Psoas muscle (tissue), 8 donors: ENCODE measurements at places on chromosomes 12 and 14.

GRCh38 chr12:32734952-32735351 is 20.7 kb downstream of the YARS2 start:
- DNase-seq, result no peak

DNA sequence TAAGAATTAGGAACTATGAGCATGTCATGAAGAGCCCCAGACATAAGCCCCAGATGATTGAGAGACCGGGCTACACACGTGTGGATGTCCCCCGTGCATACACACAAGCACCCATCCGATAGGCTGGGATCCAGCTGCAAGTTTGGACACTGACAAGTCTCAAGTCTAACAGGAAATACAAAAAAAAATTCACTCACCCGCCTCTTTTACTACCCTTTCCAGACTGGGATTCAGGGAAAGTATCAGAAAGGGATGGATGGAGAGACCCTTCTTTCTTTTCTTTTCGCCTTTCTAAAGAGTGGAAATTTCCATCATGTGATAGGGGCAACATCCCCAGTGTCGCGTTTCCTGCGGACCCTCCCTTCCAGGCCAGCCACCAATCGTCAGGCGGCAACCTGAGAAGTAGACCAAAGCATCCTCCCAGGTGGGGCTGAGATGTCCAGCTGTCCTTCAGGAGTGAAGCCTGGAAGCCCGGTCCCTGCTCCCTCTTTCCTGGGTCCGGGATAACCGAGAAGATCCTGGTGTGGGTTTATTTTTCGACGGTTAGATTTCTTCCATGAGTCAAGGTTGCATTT is 6.4 kb upstream of the SLC38A4 start:
- no peak for DNase-seq

- DNase-seq, result no peak
Measured at GRCh38 chr14:96962337-96962736, 165.2 kb downstream of the VRK1 start.

DNA sequence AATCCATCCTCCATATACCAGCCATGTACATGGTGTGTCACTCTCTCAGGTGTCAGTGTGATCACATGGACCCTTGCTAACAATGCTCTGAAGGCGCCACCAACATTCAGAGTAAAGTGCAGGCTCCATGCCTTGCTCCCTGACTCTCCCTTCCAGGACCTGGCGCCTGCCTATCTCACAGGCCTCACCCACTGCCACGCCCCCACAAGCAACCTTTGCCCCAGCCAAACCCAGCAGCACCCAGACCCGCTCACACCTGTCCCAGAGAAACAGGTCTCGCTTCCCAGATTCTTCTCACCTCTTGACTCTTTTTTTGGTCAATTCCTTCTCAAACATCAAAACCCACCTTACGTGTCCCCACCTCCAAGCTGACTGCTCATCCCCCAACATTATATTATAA is 52.3 kb downstream of the KCNK10 start:
- DNase-seq, result no peak

DNA sequence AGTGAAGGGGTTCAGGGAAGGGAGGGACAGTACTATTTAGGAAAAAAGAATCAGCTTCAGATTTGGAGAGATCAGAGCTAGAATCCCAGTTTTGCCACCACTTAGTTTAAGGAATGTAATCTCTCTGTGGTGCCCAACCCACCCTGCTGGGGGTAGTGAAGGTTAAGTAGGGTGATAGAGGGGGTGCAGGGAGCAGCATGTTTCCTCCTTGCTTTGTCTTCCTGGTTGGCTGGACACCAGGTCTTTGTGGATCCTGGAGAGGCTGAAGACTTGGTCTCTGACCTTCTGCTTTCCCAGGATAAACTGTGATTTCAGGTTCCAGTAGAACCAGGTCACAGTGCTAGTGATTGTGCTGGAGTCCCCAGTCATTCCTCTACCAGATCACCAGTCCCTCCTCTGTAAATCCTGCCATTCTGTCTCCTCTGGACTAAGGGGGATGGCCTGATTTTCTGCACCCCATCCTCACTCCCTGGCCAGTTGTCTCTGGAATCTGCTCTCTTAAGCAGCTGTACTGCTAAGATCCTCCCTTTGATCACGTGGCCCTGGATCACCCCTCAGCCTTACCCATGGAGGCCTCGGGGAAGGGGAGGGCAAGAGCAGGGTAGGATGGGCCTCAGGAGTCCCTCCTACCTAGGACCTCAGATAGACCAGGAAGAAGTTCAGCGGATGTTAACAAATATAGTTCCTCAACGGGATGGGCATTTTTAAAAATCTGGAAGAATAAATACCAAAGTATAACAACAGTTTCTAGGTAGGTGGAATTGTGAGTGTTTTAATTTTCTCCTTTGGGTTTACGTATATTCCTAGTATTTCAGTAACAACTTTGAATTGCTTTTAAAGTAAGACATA is 3.1 kb downstream of the MAP3K12 start:
- DNase-seq, result no peak

GRCh38 chr12:3207858-3208257 is 130.7 kb downstream of the TSPAN9 start:
- no peak for DNase-seq

GRCh38 chr12:89347325-89347829 is 4.9 kb downstream of the DUSP6 start:
- DNase-seq, result no peak

DNA sequence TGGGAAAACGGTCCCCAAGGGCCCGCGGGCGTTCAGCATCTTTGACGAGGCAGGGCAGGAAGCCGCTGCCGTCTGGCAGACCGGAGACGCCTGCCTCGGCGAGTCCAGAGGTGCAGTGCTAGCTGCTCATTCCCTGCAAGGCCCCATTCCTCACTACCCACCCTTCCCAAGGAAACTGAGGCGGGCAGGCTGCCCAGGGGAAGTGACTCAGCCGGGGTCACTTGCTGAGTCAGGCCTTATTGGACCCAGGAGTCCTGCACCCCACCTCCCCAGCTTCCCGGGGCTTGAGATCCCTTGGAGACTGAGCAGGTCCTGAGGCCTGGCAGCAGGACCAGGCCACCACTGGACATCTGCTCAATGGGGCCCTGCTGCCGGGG is 3.7 kb downstream of the SH2B3 start:
- no peak for DNase-seq

- DNase-seq, result peak; percentile 45
Measured at GRCh38 chr12:122834921-122835749, at the start of gene HIP1R. TSS of gene HIP1R (plus strand) at chr12:122835457. CDS start at chr12:122835551, 94 bp downstream.

GRCh38 chr12:41605545-41606305 is 417.6 kb downstream of the PDZRN4 start:
- no peak for DNase-seq

DNA sequence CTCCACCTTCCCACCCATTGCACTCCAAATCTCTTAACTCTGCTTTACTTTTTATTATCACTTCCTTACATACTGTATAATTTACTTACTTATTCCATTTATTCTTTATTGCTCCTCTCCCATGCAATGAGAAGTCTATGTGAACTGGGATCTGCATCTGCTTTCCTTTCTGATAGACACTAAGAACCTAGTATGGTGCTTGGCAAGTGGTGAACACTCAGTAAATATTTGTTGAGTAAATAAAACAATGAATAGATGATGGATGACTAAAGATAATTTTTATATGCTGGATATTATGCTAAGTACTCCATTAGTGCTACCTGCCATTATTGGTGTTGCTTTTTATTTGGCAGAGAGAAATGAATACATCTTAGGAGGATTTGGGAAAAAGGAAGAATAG is 151.0 kb downstream of the TPH2 start:
- no peak for DNase-seq

DNA sequence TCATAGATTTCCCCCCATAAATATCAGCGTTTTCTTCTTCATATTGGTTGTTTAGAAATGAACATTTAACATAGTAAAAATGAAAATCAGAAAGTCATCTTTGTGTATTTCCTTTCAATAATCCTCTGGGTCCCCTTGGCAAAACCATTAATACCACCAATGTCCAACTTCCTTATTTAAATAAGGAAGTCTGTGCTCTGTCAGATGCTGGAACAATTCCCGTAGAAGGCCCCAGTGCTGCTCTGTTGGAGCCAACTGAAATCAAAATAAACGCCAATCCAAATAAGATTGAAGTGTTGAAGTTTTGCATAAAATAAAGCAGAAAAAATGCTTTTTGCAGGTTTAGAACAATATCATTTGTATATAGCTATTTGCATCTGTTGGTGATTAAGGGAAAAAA is 93.1 kb downstream of the PPM1H start:
- DNase-seq, result no peak

GRCh38 chr12:43079476-43079875 is 472.5 kb downstream of the ADAMTS20 start:
- no peak for DNase-seq

DNA sequence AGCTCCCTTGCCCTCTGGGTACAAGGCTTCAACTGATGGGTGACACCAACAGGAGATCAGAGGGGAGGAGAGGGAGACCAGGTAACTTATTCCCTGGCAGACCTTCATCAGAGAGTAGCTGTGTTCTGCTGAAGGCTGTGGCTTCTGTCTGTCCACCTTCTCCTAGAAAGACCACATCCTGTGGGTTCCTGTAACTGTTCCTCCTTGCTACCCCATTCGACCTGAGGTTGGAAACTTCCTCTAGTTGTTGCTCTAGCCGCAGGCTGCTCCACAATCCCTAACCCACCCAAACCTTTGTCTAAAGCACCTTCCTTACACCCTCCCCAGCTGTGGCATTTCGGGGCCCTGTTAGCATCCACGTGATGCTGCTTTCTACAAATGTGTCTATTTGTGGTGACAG is 454.2 kb downstream of the DPF3 start:
- no peak for DNase-seq

DNA sequence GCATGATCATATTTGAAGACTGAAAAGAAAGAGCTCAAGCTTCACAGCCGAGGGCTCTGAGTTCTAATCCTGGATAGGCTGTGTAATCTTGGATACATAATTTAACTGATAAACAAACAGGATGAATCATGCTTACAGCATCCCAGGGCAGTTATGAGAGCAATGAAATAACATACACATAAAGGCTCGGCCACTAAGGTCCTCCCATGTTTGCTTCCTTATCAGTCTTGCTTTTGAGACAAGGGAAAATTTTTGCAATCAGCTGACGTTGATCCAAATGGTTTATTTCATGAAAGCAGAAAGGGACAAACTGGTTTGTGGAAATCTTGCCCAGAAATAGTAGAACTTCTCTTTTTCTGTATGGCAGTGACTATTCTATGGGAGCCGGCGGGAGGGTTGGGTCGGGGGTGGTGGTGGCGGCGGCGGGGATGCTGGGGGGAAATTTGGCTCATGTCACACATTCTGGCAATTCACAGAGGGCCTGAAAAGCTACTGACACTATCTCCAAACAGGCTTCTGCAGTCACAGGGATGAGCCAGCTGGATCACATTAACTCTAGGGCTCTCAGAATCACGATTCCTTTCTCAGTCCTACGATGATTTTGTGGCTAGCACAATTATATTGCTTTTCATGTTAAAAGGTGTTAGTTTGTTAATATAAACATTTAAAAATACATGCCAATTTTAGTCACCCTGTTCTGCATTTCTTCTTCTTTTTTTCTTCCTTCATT is 124.5 kb downstream of the SLC8A3 start:
- DNase-seq, result no peak

GRCh38 chr14:99628887-99629618 is 15.9 kb upstream of the HHIPL1 start:
- DNase-seq, result peak; percentile 87

GRCh38 chr14:58027904-58028303 is 124.1 kb downstream of the ARMH4 start:
- no peak for DNase-seq

DNA sequence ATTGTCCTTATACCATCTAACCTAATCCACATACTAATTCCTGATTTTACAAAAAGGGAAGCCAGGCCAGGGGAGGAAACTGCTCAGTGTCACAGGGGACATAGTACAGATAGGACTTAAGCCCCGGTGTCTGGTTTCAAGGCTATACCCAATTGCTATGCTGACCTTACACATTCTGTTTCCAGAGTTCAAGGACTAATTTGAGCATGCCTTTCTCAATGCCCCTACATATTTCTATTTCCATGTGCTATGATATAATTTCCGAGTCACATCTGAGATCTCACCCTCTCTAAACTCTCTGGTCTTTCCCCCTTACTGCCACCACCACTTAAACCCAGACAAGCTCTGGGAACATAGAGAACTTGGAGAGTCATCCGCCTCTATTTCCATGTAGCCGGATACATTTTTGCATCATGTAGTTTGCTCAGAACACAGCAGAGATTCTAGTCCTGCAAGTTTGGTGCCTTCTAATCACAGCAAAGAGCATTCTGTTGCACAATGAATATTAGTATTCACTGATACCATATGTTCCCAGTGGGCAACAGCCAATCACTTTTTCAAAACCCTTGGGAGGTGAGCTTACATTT is 34.2 kb downstream of the PPM1H start:
- no peak for DNase-seq

GRCh38 chr14:41449066-41449465 is 157.6 kb upstream of the LRFN5 start:
- no peak for DNase-seq

DNA sequence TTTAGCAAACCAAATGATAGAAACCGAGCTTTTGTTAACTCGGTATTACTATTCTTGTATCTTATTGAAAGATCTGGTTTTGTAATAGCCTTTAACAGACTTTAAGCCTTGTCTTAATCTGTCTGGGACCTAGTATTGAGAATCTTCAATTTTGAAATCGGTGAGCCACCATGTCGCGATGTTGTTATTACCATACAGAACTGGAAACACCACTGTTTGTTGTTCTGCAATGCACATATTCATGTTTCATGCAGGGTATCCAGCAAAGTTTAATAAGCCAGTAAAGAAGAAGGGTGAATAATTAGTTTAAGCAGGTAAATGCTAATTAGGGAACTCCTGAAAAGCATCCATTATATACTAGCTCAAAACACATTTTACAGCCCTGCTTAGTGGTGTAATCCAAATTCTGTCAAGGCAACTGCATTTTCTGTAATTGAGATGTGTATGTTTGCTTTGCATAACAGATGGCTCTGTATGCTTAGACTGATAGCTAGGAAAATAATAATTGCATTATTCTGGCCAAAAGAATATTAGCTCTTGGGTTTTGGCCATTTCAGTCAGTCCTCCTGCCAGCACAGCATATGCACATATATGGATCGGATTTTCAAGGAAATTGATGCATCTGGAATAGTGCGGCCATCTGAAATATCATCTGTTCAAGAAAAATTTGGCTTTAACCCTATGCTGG is 389.2 kb downstream of the EGLN3 start:
- no peak for DNase-seq

GRCh38 chr12:3045494-3045893 is 31.7 kb upstream of the TSPAN9 start:
- no peak for DNase-seq
